Neural cell (in vitro differentiated cells): ENCODE measurements at places on chromosomes 6 and 20. TPM values are rescaled to one million over a fixed set of nuclear protein-coding genes. Genes with fewer than 3 reads are reported as not detected.

Gene PGBD1
- polyA plus RNA-seq, result 32.3 and 34.6 TPM in 2 replicates

Gene FLRT3
- 3.2 and 3.4 TPM in 2 replicates for polyA plus RNA-seq

Gene NCOA5
- polyA plus RNA-seq, result 23.0 and 29.9 TPM in 2 replicates

Gene LAMA5
- 21.6 and 27.2 TPM in 2 replicates for polyA plus RNA-seq

Gene ANGPT4
- not detected in 2 replicates for polyA plus RNA-seq

Gene CPXM1
- polyA plus RNA-seq, result 42.1 and 44.0 TPM in 2 replicates

Gene COX7A2
- 1,352 and 2,909 TPM in 2 replicates for polyA plus RNA-seq

Gene PSMF1
- polyA plus RNA-seq, result 82.7 and 236 TPM in 2 replicates

Gene LY6G6F
- not detected in 2 replicates for polyA plus RNA-seq

Gene GJA10
- not detected in 2 replicates for polyA plus RNA-seq

Gene ADGB
- polyA plus RNA-seq, result not detected in 2 replicates

Gene RAB32
- 0.42 and 1.8 TPM in 2 replicates for polyA plus RNA-seq

Gene HUS1B
- polyA plus RNA-seq, result 0.52 and 1.8 TPM in 2 replicates

Gene RFX6
- polyA plus RNA-seq, result not detected in 2 replicates

Gene RAB44
- not detected in 2 replicates for polyA plus RNA-seq

Gene SPDEF
- polyA plus RNA-seq, result 0.24 and 0.36 TPM in 2 replicates

Gene ZFP57
- not detected in 2 replicates for polyA plus RNA-seq
